ENCODE measurements at places on chromosomes 1 and 21.

- no peak for DNase-seq
These were observed 190.6 kb downstream of the FGGY start for GRCh38 chr1:59487335-59488031.

- DNase-seq = peak; percentile 74
These were observed 422.1 kb downstream of the PLPP3 start for GRCh38 chr1:56156971-56157876.

- DNase-seq = no peak
These were observed 32.4 kb downstream of the SPTA1 start for GRCh38 chr1:158654086-158654485.

- peak; percentile 58 for DNase-seq
These were observed 104.5 kb upstream of the FMN2 start for GRCh38 chr1:239987103-239987745.

DNA sequence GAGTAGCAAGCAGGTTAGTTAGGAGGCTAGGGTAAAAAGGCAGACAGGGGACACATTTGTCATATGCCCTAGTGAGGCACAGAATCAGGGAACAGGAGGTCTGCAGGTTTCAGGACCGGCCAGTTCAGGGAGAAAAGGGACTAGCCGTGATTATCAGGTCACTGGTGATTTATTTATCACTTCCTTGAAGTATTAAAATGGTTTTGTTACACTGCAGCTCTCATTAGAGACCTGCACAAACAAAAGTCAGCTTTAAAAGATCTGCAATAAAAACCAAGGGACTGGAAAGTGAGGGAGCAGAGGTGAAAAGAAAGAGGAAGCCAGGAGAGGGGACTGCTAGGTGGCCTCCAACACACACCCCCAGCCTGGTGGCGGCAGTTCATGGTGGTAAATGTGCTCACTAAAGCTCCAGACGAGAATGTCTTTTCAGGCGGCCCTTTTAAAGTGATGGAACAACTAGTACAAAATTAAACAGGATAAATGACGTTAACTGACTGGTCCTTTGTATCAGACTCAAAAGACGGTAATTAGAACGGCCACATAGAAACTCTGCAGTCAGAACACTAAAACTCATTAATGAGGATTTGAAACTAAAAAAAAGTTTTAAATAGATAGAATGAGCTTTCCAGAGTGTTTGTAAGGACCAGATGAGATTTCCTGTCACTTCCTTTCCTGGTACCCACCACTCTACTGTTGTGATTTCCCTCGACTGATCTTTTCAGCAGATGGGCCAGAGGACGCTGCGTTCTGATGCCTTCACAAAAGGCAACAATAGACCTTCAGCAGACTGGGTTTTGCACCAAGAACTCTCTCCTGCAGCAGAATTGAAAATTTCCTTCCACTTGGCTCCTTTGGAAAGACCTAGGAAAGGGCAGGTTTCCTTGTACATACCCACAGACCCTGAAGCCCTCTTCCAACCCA, 136.8 kb downstream of the NTPCR start:
- DNase-seq = no peak

DNA sequence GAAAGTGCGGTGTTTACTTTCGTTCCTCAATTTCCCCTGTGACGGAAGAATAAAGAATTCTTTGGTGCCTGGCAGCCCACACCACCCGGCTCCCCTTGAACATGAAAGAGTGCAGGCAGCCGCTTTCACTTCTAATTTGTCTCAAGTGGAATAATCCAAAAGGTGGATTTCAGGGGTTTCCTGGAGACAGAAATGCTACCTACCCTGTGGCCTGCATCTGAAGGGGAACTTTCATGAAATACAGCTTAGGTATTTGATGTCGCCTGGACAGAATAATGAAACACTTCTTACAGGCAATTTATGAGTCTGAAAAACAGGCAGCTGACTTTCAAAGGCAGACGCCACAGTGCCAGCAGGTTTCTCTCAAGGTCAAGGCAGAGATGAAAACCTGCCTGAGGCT, 169.5 kb upstream of the USP24 start:
- no peak for DNase-seq

DNA sequence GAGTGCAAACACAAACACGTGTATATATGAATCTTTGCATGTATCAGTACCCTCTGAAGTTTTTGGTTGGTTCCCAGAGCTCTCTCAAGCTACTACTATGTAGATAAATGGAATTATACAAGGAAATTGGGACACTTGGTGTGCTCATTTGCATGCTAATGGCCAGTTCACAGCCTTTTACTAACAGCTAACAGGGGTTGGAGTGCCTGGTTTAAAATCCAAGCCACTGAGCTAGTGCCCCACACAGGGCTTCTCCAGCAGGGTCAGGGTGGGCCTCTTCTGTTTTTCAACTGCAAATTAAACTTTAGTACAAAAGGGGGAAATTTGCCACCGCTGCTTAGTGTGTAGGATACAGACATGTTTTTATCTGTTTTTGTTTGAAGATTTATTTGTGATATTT, 121.0 kb downstream of the ATP5PO start:
- no peak for DNase-seq

GRCh38 chr1:100353988-100354387, 1.7 kb downstream of the CDC14A start:
- no peak for DNase-seq

DNA sequence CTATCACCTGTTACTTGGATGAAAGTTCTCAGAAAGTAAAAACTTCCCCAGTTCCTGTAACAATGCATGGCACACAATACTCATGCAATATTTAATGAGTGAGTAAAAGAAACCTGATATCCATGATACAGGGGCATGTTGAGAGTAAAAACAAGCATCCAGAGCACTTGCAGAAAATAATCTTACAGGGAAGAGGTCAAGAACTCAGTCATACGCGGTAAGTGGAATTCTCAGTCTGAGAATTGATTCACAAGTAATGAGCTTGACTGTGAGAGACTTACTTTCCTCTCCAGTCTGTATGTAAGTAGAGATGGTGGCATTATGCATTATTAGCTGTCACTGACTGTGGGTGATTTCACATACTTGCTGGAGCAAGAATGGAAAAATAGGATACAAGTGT, 976.9 kb downstream of the BRINP3 start:
- DNase-seq = no peak

DNA sequence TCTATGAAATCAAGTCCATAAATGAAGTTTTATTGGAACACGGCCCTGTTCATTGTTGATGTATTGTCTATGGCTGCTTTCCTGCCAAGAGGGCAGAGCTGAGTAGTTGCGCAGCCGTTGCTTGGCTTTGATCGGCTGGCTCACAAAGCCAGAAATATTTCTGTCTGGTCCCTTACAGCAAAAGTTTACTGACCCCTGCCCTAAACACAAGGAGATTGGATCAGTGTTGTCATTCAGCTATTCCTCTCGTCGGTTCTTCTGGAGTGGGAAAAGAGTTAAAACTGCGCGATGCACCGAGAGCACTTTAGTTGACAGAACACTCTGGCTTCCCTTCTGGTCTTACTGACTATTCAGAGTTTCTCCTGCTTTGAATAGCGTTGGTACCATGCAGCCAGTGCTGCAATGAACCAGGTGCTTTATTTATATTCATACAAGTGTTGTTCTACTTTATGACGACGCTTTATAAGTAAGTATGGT, 868 bp downstream of the ZBTB40 start:
- peak; percentile 47 for DNase-seq

- no peak for DNase-seq
These were observed 189.6 kb downstream of the SMYD3 start for GRCh38 chr1:246317332-246318035.

All from NCI-H2081 (cell line).